ENCODE measurements at places on chromosomes 16 and 17.

GRCh38 chr17:34110315-34110714, 144.8 kb upstream of the CCL2 start:
- no peak for DNase-seq

GRCh38 chr16:9903-10665, 43.3 kb downstream of the POLR3K start:
- no peak for DNase-seq

DNA sequence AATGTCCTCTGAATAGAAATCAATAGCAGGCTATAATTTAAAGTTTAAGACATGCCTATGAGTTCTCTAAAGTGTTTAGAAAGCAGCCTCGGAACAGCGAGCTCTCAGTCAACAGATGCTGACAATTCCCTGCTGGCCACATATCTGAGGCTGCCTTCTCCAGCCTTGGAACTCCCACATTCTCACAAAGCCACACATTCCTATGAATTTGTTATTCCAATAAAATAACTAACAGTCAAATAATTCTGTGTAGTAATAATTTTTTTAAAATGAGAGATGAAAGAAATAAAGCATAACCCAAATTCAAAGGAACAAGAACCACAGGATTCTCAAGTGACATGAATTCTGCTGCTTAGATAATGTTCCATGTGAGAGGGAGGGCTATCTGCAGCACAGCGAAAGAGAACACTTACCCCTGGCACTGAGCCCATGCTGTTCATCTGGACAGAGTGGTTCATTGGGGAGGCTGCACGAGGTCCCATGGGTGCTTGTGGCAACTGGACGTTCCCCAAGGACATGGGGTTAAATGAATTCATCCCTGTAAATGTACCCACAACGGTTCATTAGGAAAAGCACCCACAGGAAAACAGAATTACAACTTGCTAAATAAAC, 56.9 kb upstream of the TRAP1 start:
- no peak for DNase-seq

DNA sequence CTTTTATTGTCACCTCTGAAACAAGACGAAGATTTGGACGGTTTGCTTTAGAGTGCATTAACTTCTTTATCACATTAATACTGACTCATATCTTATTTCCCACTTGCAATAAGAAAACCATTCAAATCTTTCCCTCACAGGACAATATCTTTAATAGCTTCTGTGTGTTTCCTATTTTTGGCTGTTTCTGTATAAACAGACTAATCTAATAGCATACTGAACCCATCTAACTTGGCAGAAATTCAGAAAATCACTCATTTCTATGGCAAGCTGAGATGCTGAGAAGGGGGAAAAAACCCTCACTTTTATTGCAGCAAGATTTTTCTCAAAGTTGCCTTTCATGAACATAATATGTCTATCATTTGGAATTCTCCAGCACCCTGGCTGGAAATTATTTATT, 524.9 kb downstream of the WWOX start:
- no peak for DNase-seq

All from stimulated activated CD8-positive, alpha-beta memory T cell treated with anti-CD3 and anti-CD28 coated beads, Interleukin-2, amount 100 ng/mL, for 1 hour (primary cell).